ENCODE measurements at places on chromosomes 2 and 18.

DNA sequence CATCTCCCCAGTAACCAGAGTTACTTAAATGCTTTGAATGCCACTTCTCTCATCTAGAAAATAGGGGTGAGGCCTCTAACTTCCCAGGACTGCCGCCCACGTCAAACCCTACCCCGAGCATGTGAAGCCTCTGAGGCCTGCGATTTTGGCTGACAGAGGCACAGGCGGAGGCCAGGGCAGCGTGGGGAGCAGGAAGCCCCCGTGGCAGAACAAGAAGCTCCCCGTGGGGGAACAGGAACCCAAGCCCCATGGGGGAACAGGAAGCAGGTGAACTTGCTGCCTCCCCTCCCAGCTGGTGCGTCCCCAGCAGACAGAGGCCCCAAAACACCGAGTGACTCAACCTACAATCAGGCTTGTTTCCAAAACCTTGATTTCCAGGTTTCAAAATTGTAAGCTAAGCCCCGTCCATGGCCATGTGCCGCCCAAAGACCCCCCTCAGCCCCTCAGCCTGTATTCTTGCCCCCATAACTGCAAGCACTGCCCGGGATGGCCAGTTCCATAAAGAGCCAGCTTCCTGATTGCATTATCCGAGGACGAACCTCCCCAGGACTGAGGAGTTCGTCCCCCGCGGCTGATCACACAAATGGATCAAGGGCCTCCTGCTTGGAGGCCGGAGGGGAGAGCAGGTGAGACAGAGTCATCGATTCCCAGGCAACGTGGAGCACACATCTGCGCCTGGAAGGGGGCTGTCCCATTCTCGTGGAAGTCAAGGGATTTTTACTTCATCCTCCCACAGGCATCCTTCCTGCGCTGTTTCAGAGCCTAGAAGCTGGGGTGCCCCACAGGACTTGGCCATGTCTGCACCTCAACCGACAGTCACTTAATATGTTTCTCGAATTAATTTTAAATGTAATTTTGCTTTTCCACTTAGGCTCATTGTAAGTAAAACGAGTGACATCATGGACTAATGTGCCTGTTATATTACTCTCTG is 36.3 kb upstream of the CTDP1 start:
- DNase-seq: no peak

DNA sequence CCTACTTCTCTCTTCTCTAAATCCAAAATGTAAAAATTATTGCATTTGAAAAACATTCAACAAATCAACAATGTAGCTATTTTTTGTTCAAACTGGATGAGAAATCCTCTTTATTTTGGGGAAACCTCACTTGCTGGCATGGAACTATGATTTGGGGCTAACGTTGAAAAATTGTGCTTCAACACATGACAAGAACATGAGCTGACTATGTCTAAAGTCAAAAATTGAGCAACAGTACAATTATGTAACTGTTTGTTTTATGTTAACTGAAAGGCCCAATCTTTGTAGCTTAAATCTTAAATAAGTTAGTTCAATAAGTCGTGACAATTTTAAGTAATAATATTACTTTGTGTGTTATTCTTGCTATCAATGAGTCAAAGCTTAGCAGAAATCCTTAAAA is 67.3 kb downstream of the TMEFF2 start:
- DNase-seq: no peak

GRCh38 chr2:39741871-39742270 is 37.2 kb downstream of the THUMPD2 start:
- DNase-seq: no peak

GRCh38 chr18:48899558-48900174 is 51.1 kb downstream of the SMAD7 start:
- no peak for DNase-seq

DNA sequence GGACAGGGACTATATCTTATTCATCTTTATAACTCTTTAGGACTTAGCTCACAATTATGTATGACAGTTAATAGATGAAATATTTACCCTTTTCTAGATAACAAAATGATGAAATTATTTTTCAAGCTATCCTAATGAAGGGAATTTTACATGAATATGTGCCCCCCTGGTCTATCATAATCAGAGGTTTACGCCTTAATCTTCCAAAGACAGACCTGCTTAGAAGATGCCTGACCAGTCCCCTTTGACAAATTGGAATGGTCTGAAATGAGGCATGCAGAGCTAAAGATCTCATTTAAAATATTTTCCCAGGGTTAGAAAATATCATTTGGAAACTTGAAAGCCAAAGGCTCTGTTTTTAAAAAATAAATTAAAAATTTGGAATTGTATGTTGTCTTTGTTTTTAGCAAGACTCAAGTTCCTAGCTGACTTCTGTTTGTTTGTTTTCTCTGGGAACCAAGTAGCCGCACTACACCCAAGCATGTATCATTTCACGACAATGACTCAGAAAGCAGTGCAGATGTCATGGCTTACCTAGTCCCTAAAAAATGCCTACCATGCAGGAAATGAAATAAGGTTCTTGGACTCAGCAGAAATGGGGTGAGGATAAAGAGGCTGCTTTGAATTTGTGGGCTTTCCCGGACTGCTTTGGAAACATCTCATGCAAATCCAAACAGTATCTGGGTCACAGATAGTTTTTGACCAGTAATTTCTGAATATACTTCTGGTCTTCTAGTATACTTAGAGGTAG is 162.1 kb downstream of the ZEB2 start:
- peak; percentile 97 for DNase-seq

DNA sequence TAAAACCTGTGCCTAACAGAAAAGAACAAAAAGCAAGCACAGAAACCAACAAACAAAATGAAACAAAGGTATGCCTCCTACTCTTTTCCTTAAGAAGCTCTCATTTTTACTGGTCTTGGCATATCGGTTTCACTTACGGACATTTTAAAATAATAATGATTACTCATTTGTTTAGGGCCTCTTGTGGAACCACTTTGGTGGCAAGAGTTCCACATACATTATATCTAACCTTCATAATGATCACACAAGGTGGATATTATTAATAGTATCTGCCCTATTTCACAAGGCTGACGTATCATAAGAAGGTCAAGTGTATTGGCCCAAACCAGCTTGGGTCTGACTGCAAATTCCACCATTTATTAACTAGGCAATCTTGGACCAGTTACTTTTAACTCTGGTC is 304.7 kb downstream of the TCF4 start:
- no peak for DNase-seq

- no peak for DNase-seq
Measured at GRCh38 chr2:164910101-164910899, 45.0 kb downstream of the SLC38A11 start.

- no peak for DNase-seq
Measured at GRCh38 chr18:58402951-58403702, 225.8 kb downstream of the ALPK2 start.

- no peak for DNase-seq
Measured at GRCh38 chr2:36473230-36473629, 117.7 kb downstream of the CRIM1 start.

- no peak for DNase-seq
Measured at GRCh38 chr2:197254776-197255530, 55.6 kb downstream of the ANKRD44 start.

GRCh38 chr2:218229851-218230250 is 12.9 kb downstream of the ARPC2 start:
- peak; percentile 49 for DNase-seq

DNA sequence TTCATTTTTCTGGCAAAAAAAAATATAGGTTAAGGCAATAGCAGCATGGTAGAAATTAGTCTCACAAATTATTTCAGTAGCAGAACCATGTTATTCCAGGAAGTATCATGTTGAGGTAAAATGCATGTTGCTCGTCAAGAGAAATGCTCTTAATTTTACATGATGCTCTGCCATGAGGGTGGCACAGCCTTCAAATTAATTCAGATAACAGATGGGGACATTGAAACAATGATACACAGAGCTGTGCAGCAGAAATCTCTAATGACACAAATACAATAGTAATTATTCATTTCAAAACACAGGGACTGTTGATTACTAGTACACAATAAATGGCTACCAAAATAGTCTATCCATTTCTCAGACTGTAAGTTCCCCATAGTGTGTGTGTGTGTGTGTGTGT is 24.8 kb downstream of the GAREM1 start:
- DNase-seq: no peak

DNA sequence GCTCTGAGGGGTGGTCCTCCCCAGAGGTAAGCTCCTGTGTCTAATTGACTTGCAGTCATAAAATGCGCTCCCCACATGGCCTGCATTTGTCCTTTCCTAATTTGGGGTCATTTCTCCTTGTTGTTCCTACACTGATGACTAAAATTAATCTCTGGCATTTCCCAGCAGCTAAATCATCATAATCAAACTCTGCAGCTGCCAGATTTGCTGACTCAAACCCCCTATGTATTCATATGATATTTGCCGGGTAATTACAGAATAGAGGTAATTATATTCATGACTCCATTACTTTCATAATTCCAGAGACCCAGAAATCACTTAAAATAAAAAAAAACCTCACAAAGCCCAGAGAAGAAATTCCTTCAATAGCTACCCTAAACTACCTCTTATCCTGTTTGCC is 331.4 kb upstream of the KLHL29 start:
- DNase-seq: no peak

- DNase-seq: no peak
Measured at GRCh38 chr2:40421631-40422297, 30.1 kb downstream of the SLC8A1 start.

GRCh38 chr2:233353101-233353768 is 1.1 kb upstream of the DGKD start:
- no peak for DNase-seq

GRCh38 chr18:42112657-42113420 is 157.8 kb downstream of the PIK3C3 start:
- DNase-seq: no peak

GRCh38 chr2:10721396-10722251 is at the start of gene ATP6V1C2:
TSS of gene ATP6V1C2 (plus strand) at chr2:10721630. CDS start at chr2:10722850, 1,220 bp downstream.
- no peak for DNase-seq

- DNase-seq: peak; percentile 86
Measured at GRCh38 chr2:237483018-237483731, 3.9 kb upstream of the MLPH start.

- no peak for DNase-seq
Measured at GRCh38 chr2:88082781-88083180, 15.2 kb downstream of the SMYD1 start.

DNA sequence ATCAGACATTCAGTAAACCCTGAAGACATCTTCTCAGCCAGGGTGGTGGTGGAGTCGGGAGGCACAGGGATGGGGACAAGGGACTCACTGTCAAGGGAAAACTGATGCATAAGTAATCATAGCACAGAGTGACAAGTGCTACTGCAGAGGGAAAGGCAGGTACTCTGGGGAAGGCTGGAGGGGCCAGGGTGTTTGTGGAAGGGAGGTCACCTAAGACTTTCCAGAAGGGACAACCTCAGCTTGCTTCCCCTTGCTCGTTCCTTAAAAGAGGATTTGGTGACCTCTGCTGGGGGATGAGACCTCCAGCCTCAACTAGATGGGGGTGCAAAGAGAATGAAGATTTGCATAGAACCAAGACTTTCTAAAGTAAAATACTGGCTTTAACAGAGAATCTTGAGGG is 99.5 kb downstream of the SLC4A3 start:
- DNase-seq: no peak

DNA sequence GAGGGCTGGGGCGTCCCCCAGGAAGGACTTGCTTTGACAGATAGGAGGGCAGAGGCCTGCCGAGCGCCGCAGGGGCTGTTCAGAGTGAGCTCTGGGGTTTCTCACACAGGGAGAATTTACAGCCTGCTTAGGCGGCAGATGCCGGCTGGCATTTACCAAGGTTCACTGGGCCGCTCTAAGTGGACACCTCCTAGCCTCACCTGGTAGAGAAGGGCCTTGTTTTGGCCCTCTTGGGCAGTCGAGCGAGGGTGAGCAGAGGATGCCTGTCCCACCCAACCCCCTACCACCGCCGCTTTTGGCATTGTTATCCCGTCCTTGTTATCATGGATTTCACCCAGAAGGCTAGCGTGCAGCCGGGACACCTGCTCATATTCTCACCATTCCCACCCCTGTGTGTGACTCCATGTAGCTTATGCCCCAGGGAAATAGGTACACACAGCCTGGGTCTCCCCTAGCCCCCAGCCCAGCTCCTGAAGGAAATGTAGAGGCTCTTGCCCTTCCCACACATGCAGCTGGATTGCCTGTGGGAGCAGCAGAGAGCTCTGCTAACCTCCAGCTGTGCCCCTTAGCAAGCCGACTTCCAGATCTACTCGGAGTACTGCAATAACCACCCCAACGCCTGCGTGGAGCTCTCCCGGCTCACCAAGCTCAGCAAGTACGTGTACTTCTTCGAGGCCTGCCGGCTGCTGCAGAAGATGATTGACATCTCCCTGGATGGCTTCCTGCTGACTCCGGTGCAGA is 52.4 kb downstream of the FAM168B start:
- no peak for DNase-seq

DNA sequence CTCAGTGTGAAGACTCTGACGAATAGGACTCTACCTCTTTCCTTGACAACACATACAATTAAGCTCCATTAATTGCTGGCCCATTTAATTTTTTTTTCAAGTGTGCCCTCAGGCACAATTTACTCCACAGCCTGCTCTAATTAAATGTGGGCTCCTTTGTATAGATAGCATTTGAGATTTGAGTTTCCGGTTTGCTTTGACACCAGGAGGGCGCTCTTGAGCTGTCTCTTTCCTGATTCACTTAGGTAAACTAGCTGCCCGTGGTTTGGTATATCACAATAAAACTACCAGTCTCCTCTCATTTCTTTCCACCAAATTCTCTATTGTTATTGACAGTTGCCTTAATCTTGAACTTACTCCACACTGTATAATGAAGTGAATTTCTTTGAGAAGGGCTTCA is 666.0 kb downstream of the DSC3 start:
- no peak for DNase-seq

DNA sequence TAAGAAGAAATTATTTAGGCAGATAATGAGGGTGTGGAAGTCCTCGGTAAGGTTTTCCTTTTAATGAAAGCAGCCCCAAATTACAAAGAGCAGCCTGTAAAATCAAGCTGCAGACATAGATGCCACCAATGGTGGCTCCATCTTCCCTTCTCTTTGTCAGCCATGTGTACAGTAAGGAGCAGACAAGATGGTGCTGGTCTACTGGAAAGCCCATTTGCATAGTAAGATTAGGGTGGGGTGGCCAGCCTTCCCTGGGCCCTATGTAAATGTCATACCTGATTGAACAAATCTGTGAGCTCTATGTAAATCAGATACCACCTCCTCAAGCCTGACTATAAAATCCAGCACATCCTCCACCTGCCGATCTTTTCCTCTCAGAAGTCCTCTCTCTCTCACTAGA is 154.4 kb upstream of the SERTAD2 start:
- DNase-seq: no peak

DNA sequence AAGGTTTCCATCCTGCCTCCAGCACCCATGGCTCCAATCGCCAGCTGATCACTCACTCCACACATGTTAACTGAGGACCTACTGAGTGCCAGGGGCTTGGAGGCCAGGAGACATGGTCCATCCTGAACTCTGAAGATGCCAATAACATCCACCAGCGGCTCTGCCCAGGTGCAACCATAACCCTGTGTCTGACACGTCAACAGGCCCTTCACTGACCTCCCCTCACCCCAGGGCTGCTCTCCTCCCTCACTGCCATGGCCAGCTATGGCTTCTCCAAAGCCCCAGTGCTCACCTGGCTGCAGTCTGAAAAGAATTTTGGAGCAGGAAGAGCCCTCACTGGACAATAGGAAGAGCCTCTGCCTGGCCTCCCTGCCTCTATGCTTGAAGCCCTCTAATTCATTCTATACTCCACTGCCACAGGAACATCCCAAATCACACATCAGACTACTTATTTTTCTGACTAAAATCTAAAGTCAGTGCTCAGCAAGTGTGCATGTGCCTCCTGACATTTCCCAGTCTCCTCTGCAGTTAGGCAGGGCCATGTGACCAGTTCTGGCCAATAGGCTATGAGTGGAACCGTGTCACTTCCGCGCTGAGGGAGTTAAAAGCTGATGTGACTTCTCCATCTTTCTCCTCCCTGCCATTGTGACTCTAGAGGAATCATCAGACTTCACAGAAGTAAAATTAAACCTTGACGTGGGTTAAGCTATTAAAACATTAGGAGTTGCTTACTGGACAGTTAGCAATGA is 37.2 kb downstream of the ZBTB7C start:
- DNase-seq: no peak

Measured in RCC 7860 (cell line).